Stimulated activated CD4-positive, alpha-beta T cell treated with anti-CD3 and anti-CD28 coated beads, Interleukin-15, amount 100 ng/mL, for 1 hour (primary cell): ENCODE measurements at places on chromosomes 3 and 15.

DNA sequence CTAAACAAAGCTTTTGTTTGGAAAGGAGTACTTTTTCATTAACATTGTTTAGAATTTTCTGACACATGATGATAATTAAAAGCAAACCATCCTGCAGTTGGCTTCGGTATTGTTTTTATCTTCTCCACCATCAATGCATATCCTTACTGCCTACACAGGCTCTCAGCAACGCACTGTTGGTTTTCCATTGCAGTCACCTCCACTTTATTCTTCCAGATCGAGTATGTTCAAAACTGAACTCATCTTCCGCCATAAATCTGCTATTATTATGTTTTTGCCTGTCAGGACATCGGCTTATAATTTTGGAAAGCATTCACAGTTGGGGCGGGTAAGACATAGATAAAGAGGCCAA is 589 bp upstream of the SENP5 start:
- DNase-seq = no peak

GRCh38 chr3:64133272-64133671 is 92.0 kb downstream of the PRICKLE2 start:
- DNase-seq = no peak

DNA sequence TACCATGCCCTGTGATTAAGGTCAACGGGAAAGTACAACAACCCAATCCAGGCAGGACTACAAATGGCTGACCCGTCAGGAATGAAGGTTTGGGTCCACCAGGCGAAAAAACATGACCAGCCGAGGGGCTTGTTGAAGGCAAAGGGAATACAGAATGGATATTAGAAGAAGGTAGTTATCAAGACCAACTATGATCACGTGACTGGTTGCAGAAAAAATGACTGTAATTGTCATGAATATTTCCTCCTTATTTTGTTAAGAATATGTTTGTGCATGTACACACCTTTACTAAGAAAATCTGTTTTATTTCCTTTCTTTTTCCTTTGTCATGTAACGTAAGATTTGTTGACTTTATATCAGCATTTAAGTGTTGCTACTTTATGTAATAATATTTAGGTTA is 22.9 kb upstream of the OSBPL11 start:
- DNase-seq = no peak

DNA sequence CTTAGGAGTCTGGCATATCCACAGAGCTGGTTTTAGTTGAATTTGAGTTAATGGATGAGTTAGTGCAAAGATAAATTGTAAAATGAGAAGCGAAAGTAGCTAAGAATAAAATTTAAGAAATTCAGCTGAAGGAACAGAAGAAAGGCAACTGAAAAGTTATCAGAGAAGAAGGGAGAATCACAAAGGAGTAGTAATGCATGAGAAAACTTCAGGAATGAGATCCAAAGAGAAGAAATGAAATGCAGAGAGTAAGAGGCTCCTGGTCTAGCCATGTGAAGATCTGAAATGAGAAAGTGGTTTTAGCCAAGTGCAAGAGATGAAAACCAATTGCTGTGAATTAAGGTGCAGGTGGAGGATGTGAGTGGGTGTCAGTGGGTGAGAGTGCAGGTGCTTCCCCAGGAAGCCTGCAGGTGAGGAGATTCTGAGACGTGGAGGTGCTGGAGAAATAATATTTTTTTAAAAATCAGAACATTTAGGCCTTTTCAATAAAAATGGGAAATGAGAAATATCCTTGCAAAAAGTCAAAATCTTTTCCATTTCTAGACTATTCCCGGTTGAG is 18.5 kb downstream of the KBTBD8 start:
- DNase-seq = no peak

- no peak for DNase-seq
Observed at GRCh38 chr15:101121511-101122090, 130.2 kb downstream of the CHSY1 start.

DNA sequence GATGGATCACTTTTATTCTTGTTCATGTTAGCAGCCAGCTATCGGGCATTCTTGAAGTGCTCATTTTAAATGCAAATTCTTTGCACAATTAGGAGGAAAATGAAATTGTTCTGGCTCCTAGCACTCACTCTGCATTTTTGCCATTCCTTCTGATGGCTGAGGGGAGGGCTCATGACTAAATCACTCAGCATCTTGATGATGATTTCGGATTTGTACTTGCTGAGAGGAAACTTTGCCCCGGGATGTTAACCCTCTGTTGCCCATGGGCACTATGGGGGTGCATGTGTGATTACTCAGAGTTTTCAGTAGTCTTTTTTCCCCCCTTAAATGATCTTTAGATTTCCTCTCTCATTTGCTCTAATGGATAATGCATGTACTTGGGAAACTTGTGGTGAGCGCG is 299.6 kb upstream of the C2CD4B start:
- DNase-seq = no peak

DNA sequence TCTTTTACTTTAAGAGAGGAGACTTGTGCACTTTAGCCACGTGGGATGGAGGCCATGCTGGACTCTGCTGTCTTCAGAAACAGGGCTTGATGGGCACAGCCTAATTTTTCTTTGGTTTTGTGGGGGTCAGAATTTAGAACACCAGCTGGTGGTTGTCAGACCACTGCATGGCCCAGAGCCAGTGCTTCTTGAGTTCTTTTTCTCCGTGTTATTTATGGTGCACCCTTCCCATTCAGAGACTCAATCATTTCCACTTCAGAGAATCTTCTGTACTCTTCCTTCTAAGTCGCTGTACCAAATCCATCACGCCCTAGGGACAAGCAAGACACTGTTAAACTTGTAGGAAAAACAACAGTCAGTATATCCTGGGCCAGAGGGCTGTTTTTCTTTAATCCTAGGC is 20.1 kb downstream of the PRR23A start:
- DNase-seq = no peak

- DNase-seq = no peak
Observed at GRCh38 chr3:74862476-74862875, 248.0 kb upstream of the CNTN3 start.

DNA sequence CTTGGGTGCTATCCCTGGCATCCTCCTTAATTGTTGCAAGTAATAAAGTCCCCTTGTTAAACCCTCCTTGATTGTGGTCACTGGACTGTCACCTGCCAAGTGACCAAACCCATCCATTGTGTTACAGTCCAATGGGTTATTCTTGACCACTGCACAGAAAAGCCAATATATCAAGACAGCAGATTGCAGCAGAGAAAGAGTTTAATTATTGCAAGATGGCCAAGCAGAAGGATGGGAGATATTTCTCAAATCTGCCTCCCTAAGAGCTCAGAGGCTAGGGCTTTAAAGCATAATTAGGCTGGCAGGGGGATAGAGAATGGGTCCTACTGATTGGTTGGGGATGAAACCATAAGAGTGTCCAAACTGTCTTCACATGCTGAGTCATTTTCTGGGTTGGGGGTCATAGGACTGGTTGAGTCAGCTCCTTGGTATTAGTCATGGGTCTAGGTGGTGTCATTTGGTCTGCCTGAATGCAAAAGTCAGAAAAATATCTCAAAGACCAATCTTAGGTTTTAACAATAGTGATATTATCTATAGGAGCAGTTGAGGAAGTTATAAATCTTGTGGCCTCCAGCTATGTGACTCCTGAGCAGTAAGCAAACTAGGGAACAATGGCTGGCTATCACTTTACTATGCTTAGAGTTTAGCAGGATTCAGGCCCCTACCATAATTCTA is 19.1 kb upstream of the XYLB start:
- DNase-seq = no peak

GRCh38 chr3:70856414-70857162 is 544.1 kb upstream of the MDFIC2 start:
- DNase-seq = no peak

GRCh38 chr15:26888761-26889160 is 21.9 kb downstream of the GABRA5 start:
- no peak for DNase-seq

- no peak for DNase-seq
Observed at GRCh38 chr3:3578718-3579117, 220.5 kb upstream of the LRRN1 start.

GRCh38 chr3:181999314-181999713 is 287.6 kb downstream of the SOX2 start:
- DNase-seq = no peak

DNA sequence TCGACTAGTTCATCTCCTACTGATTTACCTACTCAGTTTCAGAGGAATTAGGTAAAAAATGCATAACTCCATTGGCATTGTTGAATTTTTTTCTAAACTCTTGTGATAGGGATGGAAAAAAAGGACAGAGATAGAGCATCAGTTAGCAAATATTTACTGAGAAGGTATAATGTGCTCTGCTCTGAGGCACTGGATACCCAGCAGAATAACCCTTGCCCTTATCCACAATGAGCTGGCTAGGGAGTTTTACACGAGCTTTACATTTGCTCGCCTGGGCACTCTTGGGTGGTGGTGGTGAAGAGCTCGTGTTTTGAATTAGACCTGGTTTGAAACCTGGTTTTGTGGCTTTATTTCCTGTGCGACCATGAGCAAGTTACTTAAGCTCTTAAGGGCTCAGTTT is 149.6 kb downstream of the RORA start:
- no peak for DNase-seq

DNA sequence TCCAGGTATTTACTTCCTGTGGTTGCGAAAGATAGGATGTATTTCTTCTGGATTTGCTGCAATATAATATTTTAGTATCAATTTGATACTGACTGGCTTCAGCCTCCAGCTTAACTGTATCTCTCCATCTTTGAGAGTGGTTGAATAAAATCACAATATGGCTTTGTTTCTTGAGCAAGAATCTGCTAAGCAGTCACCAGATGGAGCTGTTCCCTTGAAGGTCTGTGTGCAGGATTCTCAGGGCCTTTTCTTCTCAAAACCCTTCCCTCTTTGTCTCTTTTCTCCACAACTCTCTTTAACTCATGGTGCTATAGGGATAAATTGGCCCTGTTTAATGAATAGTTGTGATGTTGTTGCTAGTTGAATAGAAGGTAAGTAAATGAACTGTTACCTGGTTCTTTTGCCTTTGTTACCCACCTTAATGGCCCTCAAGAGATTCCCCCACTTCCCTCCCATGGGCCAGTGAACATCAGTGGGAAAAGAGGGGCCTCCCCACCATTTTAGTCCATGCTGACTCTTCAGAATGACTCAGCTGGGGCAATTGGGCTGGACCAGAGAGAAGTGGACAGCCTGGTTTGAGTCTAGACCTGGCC is 34.8 kb upstream of the RAB6B start:
- DNase-seq = no peak

DNA sequence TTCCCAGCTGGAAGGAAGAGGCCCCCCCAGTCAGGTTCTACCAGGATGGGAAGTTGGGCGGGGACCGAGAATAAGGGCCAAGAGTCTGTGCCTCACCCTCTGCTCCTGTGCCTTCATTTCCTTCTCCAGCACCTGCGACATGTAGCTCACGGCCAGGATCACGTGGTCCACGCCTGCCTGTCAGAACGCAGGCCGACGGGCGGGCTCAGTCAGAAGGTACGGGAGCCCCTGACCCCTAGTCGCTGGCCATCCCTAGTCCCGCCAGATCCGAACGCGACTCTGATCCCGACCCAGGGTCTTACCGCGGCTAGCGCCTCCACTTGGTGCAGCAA is 489 bp downstream of the GMPPB start:
- DNase-seq = peak; percentile 26

DNA sequence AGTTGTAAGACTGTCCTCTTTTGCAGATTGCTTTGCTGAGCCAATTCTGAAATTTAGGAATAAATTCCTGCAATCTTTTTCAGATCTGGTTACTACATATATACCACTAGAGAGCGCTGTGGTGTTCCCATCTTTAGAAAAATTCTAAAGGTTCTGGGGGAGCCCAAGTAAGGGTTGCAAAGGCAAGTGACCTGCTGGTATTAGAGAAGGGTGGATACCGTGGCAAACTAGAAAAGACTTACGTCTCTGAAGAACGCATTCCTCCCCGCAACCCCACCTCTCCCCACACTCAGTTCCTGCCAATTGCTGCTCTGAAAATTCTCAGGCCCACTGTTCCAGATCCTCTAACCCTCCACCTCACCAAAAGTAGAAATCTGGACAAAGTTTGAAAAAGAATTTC is 48.5 kb downstream of the EFHB start:
- DNase-seq = no peak

DNA sequence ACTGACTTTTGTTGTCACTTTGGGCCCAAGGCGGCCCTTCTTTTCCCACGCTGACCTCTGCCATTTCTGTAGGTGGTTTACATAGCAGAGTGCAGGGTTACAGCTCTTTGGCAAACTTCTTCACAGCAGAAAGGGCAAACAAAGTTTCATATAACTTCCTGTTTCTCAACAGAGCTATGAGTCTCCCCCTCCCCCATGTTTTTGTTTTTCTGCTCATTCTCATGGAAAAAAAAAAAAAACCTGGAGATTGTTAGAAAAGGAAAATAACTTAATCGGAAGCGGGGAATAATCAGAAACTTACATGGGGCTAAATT is 342.0 kb upstream of the NR2F2 start:
- no peak for DNase-seq

DNA sequence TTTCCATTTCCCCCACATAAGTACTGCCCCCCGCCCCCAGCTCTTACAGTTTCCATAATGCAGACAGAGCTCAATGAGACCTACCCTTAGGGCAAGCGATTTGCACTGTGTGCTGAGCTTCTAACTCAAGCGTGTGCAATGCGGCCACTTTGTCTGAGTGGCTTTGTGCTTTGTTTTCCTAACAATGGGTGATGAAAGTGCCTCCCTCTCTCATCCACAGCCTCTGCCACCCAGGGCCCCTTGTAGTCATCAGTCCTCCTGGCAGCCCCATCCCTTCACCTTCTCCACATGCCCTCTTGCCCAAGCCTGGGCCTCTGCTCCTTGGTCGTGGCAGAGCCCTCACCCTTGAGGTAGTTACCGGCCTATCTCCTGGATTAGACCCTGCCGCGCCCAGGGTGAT is 17.2 kb downstream of the DAPK2 start:
- DNase-seq = no peak

DNA sequence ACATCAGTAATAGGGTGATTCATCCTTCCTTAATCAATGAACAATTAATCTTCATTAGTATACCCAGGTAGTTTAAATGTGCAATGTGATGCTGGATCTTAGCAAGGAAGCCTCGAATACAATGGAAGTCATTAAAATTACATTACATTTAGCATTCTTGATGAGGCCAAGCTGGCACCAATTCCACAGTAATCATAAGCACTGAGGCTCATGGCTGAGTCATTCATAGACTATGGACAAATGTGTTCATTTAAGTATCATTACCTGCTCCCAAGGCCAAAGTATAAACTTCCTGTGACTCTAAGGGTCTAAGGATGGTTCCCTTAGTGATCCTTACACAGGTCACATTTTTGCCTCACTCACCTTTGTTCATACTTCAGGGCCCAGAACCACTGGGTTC is 266.4 kb upstream of the CDIN1 start:
- DNase-seq = no peak

GRCh38 chr3:32373844-32374243 is 17.8 kb upstream of the CMTM7 start:
- DNase-seq = no peak
